ENCODE measurements at places on chromosomes 2 and 18.
A peak's percentile ranks its signal among the peaks of the same experiment; 100 is the strongest.

DNA sequence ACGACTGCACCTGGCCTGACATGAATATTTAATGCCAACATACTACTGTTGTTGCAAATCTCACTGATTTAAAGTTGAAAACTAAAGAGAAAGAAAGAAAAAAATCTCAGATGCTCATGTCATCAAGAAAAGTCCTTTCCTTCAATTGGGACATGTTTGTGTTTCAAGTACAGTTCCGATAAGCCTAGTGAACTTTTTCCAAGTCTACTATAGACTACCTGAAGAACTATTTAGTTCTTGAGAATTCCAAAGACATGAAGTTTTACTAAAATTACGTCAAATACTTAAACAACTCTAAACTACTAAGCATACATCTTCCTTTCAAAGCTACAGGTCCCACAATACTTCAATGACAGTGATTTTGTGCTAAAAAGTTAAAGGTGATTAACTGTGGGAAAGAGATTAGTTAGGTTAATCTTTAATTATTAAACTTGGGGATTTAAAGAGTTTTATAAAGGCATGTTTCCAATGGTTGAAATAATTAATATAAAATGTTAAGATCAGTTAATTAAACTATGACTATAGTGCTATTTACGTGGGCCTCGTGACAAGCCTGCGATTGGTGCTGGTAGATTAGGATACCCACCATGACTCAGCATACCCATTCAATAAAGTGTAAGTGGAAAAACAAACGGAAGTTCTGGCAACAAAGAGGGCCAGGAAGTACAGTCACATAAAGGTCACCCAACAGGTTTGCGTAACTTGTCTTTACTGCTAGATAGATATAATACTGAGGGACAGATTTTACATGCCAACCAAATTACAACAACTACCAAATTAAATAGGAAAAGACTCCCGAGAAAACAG is 55.5 kb downstream of the SEPTIN10 start:
- DNase-seq: no peak

- DNase-seq: no peak
Measured at GRCh38 chr2:65518751-65519150, 86.4 kb upstream of the SPRED2 start.

GRCh38 chr2:86396291-86396785 is 44.8 kb upstream of the KDM3A start:
- DNase-seq: peak; percentile 25

GRCh38 chr18:62372156-62372555 is 47.0 kb downstream of the TNFRSF11A start:
- DNase-seq: no peak

DNA sequence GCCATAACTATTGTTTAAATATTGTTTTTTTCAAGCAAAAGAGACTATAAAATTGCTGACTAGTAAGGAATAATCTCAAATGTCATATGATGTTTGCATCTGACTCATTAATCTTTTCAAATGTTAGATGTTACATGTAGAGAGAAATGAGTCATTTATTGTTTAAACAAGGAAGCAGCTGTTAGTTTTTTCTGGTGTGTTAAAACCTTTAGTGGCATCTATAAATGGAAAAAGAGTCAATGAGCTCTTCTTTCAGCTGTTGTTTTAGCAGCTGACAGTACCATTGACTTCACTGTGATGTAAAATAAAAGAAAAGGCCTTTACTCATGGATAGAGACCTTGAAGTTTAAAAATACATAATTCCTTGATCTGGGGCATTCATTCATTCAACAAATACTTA is 1.8 kb upstream of the KLHL41 start:
- no peak for DNase-seq

Data from psoas muscle (tissue), 8 donors.